Activated gamma-delta T cell treated with Interleukin-2 at 50 U/mL for 16 hours (primary cell): ENCODE measurements at places on chromosomes 13 and 19.

DNA sequence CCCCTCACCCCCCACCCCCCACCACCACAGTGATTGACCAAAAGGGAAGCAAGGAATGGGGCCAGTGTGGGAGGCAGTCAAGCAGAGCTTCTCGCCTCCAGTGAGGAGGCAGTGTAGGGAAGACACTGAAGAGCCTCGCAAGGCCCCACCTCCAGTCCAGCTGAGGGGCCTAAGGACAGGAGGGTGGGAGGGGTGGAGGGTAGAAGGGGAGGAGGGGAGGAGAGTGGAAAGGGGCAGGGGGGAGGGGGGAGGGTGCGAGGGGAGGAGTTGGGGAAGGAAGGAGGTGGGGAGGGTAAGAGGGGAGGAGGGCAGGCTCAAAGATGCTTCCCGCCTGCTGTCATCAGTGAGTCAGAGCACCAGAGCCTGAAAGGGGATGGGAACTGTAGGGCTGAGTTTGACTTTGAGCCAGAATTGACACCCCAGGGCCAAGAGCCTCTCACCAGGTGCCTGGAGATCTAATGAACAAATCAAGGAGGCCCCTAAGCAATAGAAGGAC lies 786.2 kb downstream of the UQCRFS1 start:
- no peak for DNase-seq

GRCh38 chr19:13846557-13847406 lies 30.2 kb upstream of the NANOS3 start:
- DNase-seq, result peak; percentile 94

DNA sequence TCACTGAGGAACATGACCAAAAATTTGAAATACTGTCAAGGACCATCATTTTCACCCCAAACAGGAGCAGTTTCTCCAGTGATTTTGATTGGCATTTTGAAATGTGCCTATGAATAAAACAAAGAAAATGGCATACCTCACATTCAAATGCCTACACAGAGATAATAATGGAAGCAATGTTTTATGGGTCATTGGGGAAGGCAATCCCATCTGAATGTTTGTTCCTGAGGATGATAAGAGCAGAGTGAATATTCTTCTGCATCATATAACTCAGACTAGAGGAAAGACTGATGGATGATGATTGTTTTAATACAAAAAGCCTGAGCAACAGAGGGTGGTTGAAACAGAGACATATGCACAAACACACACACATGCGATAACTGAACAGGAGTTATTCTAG lies 2749.9 kb downstream of the PCDH9 start:
- no peak for DNase-seq

GRCh38 chr13:74026753-74027152 lies 107.5 kb downstream of the KLF12 start:
- DNase-seq, result peak; percentile 70

DNA sequence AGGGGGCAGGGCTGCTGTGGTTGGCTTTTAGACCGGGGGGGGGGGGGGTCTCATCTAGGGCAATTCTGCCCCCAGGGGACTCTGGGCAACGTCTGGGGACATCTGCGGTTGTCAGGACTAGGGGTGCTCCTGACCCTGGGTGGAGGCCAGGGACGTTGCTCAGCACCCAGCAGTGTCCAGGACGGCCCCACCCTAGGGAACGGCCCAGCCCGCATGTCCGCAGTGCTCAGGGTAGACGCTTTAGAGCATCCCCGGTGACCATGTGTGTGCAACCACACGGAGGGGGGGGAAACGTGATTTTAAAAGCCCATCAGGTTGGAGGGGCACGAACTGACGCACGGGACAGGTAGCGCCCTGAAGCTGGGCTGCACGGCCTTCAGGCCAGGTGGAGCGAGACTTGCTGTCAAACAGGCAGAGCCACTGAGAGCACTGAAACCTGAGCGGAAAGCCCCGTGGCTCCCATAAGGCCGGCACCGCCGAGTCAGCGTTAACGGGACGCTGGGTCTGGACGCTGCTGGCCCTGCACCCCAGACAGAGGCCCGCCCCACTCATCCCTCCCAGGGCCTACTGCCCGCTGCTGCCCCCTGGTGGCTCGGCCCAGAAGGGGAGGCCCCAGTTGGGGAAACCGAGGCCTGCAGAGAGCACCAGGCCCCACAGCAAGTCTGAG lies 8.3 kb downstream of the CACTIN start:
- peak; percentile 49 for DNase-seq

- DNase-seq, result no peak
Measured at GRCh38 chr19:452829-453228, 8.0 kb downstream of the SHC2 start.

GRCh38 chr13:84208246-84208910 lies 326.1 kb upstream of the SLITRK1 start:
- DNase-seq, result no peak

GRCh38 chr19:17803264-17803896 lies 8.4 kb downstream of the B3GNT3 start:
- peak; percentile 17 for DNase-seq

DNA sequence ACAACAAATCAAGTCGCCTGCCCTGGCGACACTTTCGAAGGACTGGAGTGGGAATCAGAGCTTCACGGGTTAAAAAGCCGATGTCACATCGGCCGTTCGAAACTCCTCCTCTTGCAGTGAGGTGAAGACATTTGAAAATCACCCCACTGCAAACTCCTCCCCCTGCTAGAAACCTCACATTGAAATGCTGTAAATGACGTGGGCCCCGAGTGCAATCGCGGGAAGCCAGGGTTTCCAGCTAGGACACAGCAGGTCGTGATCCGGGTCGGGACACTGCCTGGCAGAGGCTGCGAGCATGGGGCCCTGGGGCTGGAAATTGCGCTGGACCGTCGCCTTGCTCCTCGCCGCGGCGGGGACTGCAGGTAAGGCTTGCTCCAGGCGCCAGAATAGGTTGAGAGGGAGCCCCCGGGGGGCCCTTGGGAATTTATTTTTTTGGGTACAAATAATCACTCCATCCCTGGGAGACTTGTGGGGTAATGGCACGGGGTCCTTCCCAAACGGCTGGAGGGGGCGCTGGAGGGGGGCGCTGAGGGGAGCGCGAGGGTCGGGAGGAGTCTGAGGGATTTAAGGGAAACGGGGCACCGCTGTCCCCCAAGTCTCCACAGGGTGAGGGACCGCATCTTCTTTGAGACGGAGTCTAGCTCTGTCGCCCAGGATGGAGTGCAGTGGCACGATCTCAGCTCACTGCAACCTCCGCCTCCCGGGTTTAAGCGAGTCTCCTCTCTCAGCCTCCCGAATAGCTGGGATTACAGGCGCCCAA lies at the start of gene LDLR:
Gene LDLR (plus strand): TSS at position 210 of the 760 bp plus-strand sequence. CDS start 86 bp downstream, at position 296.
- peak; percentile 69 for DNase-seq

- no peak for DNase-seq
Measured at GRCh38 chr13:35293579-35294226, 182.8 kb downstream of the MAB21L1 start.

GRCh38 chr13:50359041-50359367 lies 343.8 kb downstream of the KCNRG start:
- no peak for DNase-seq

GRCh38 chr19:2040647-2041432 lies 10.2 kb downstream of the MKNK2 start:
- no peak for DNase-seq

DNA sequence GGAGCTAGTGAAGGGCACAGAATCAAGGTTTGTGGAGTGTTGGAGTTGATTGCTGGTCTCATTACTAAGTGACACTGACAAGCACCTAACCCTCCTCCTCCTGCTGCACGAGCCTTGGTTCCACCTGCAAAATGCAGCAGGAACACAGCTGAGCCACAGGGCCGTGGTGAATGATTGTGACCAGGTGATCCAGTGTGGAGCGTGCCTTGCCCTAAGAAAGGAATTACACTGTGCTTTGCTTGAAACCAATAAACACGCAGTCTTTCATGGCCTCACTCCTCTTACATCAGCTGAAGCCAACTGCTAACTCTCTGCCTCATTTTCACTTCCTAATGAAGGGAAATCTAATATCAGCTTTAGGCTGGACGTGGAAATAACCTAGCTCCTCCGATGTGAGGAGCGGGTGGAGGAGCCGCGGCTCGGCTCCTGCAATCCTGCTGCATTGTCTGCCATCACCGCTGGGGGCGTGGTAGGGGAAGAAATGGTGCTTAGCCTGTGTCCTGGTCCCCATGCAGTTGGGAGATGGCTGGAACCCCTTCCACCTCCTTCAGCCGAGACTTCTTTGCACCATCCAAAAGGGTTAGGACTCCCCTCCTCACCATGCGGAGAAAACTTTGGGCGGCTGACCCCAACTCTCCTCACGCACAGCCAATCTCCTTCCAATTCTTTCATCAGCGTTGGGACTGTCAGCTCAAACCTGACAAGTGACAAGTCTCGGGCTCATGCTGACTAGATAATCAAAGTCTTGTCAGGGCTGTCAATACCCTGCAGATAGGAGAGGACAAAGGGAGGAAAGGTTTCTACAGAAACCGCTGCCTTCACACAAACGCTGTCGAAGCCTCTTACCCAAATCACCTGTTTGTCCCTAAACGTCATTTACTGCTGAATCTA lies 427.9 kb downstream of the ZNF536 start:
- no peak for DNase-seq

- no peak for DNase-seq
Measured at GRCh38 chr13:71677124-71677523, 189.9 kb downstream of the DACH1 start.

GRCh38 chr19:13929340-13929739 lies 8.9 kb downstream of the PODNL1 start:
- DNase-seq, result no peak

GRCh38 chr13:48176781-48177180 lies 56.2 kb upstream of the ITM2B start:
- DNase-seq, result no peak

- DNase-seq, result no peak
Measured at GRCh38 chr13:24406524-24406923, 97.1 kb downstream of the C1QTNF9 start.

GRCh38 chr19:21335721-21336120 lies 6.5 kb upstream of the ZNF708 start:
- no peak for DNase-seq
